ENCODE measurements at places on chromosomes 4 and X.

- DNase-seq = no peak
These were observed 36.6 kb downstream of the IRF2 start for GRCh38 chr4:184437565-184438265.

DNA sequence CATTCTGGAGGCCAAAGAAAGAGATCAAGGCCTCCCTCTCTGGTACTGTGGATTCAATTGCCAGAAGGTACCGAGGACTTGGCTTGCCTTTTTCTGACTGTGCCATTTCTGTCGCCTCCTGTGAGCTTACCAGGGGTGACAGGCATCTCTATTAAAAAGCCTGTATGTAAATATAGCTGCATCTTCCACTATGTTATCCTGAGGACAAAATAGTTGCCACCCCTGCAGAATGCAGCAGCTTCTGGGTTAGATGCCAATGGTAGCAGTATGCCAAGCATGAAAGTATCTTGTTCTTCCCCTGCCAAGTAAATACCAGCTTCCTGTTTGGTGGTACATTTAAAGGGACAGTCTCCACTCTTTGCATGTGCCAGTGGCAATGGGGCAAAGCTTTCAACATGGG lies 10.7 kb downstream of the TRPC5OS start:
- no peak for DNase-seq

GRCh38 chr4:86965019-86965976 lies 30.5 kb downstream of the AFF1 start:
- DNase-seq = no peak

DNA sequence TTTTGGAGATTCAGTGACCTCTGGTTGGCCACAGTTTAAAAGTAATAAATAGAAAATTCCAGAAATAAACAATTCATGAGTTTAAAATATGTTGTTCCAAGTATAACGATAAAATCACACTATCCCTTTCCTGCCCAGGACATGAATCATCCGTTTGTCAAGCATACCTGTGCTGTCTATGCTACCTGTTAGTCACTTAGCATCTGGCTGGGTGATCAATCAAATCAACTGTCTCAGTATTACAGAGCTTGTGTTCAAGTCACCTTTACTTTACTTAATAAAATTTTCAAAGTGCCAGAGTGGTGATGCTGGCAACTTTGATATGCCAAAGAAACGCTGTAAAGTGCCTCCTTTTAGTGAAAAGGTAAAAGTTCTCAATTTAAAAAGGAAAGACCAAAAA lies 979.5 kb upstream of the NDST4 start:
- DNase-seq = no peak

DNA sequence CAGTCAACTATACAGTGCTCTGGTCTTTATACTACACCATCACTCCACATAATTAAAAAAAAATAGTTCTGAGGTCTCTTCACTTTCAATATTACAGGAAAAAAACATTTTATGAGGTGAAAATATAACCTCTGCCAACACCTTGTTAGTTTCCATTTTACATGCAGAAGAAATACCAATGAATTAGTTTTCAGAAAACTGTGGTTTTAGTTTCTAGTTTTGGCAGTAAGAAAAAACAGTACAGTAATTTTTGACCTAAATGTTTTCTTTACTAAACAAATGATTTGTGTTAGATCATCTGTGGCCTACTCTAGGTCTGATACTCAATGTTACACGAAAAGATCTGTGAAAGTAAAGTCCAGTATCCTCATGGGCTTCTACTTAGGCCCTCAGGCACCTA lies 10.0 kb downstream of the SULT1E1 start:
- DNase-seq = no peak

DNA sequence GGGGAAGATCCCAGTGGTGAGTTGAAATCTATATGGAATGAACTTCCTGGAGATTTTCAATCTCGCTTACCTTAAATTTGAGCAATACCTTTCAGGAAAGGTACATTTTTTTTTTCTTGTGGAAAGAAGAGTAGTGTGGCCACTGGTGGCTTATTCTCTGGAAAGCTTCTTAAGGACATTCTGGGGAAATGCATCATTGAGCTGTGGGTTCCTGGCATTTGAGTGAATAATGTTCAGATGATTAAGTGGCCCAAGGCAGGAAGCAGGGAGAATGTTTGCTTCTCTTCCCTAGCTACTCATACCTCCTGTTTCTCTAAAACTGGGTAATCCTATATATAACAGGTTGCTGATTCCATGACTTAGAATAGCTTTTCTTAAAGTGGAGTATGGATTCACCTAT lies 31.8 kb downstream of the STAG2 start:
- no peak for DNase-seq

DNA sequence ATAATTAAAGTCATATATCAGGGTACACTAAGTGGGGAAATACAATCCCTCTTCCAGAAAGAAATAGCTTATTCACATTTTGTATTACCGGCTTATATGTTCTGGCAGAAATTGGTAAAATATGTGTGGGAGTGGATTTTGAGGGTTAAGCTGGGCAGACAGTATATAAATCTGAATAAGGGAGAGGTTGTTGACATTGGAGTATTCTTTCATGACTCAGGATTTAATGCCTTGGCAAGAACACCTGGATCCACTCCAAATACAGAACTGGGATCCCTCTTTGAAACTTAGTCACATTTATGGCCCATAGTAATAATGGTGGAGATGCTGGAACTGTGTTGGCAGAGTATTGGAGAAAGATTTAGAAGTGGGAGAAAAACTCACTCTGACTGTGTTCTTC lies 54.3 kb upstream of the TET2 start:
- no peak for DNase-seq

DNA sequence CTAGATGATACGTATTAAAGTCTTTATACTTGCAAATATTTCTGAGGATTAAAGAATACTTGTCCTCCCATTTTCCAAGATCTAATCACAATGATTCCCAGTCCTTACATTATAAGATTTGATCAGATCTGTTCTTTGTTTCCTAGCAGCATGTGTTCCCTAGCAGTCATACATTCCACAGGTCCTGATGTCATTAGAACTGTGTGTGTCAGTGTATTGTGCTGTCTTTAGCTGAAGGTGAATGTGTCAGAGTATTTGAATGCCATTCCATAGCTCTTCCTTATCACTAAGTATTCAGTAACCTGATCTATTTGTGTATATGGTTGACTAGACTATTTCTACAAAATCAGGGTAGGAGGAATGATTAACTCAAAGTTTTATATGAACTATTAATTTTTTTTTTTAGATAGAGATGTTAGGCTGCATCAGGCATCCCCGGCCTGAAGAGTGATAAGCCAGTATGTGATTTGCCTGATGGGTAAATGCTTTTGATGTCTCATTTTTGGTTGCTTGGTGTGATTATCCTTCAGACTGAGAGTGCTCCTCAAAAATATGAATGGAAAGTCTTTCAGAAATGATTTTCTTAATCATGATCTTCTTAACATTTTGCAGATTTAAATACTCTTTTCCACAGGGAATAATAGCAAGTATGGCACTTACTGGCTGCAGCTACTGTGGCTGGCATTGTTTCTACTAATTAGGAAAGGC lies 4.4 kb downstream of the ADGRL3 start:
- DNase-seq = no peak

DNA sequence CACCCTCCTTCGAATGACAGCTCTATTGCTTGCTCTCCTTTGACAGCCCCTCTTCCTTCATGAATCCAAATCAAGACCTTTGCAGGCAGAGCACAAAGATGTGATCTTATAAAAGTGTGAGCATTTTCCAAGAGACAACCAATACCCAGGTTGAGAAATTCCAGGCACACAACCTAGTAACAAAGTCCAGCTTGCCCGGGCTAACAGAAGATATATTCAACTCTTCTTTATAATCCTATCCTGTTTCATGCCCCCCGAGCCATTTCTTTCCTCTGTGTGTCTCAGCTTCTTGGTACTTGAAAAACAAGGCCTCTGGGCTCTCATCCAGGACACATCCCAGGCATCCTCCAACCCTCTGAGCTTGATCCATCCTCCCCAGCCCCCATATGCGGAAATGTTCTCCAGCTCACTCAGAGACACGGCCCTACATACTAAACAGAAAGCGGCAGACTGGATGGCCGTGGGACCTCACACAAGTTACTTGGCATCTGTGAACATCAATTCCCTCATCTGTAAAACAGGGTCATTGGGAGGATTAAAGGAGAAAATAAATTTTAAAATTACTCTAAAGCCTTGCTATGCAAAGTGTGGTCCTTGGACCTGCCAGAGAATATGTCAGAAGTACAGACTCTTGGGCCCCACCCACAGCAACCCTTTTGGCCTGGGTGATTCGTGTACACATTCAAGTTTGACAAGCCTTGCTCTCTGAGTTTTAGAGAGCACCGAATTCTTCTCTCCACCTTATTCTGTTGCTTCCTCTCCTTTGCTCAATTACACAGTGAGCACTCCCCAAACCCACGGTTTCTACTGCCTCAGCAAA lies 627.0 kb downstream of the BCOR start:
- DNase-seq = no peak

- DNase-seq = peak; percentile 58
These were observed 26.8 kb upstream of the GRXCR1 start for GRCh38 chr4:42865572-42866189.

DNA sequence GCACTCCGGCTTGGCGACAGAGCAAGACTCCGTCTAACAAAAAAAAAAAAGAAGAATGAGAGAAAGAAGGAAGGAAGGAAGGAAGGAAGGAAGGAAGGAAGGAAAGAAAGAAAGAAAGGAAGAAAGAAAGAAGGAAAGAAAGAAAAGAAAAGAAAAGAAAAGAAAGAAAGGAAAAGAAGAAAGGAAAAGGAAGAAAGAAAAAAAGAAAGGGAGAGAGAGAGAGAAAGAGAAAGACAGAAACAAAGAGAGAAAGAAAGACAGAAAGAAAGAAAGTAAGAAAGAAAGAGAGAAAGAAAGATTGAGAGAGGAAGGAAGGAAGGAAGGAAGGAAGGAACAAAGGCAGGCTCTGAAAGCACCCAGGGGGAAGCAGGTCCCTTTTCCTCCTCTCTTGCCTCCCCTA lies 336.6 kb upstream of the GATB start:
- DNase-seq = no peak

- no peak for DNase-seq
These were observed 1.6 kb upstream of the ARMCX6 start for GRCh38 chrX:101619364-101619763.

- no peak for DNase-seq
These were observed 48.3 kb downstream of the ANAPC4 start for GRCh38 chr4:25425361-25425760.

GRCh38 chr4:173018446-173018845 lies 150.2 kb upstream of the GALNT7 start:
- no peak for DNase-seq

DNA sequence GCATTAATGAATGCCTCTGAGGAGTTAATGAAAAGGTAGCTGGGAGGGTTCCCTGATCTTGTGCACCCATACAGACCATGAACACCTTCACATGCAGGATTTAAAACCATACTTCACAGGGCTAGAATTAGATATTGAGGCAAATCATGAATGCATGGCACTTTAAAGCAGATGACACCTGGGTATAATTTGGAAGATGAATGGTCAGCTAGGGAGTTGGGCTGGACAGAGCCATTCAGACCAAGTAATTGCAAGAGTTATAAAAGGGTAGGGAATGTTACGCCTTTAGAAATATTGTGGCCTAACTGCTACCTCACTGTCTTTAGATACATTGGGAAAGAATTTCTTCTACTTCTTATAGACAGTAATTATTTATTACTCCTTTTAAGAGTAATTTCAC lies 89.1 kb upstream of the ZNF827 start:
- no peak for DNase-seq

GRCh38 chrX:53003111-53003510 lies 44.8 kb upstream of the FAM156A start:
- no peak for DNase-seq

- no peak for DNase-seq
These were observed 342.8 kb upstream of the NDST4 start for GRCh38 chr4:115456231-115456630.
